ENCODE measurements at places on chromosomes 5 and 9.

- no peak for DNase-seq
Observed at GRCh38 chr9:6590334-6590733, 55.2 kb downstream of the GLDC start.

GRCh38 chr5:175306381-175306780 is 137.6 kb downstream of the DRD1 start:
- DNase-seq: no peak

- DNase-seq: no peak
Observed at GRCh38 chr9:86368871-86369521, 14.8 kb upstream of the TUT7 start.

DNA sequence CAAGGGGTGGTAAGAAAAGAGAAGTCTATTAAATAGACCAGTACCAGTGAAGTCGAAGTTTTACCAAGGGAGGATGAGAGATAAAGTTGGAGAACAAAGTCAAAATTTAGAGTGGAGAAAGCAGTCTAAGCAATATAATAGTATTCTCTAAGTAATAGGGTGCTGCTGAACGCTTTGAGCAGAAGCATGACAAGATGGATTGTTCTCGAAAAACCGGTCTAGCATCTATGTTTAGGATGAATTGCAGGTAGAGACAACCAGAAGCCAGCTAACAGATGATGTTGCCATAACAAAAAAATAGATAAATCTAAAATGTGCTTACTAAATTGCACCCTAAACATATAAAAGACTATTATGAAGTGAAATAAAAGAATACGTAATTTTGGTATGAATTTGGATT is 237.0 kb downstream of the PRELID2 start:
- DNase-seq: no peak

- no peak for DNase-seq
Observed at GRCh38 chr5:132635873-132636272, 22.1 kb upstream of the IL13 start.

DNA sequence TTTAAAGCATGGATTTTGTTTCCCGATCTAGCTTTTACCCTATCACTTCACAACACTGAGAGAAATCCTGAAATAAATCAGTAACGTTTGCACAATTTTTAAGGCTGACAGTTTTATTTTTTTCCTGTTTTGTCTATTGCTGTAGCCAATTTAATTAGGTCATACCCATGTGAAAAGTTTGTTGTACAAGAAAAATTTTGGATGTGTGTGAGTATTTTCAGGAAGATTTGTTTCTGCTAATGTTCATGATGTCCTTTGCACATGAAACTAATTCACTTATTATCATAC is 237.8 kb downstream of the ARRDC3 start:
- no peak for DNase-seq

GRCh38 chr5:1494780-1495524 is 28.8 kb downstream of the LPCAT1 start:
- DNase-seq: no peak

- DNase-seq: no peak
Observed at GRCh38 chr9:115625251-115625650, 507.3 kb upstream of the TNC start.

- DNase-seq: no peak
Observed at GRCh38 chr5:74579215-74579614, 61.3 kb downstream of the ENC1 start.

GRCh38 chr5:147434049-147434448 is 75.8 kb downstream of the DPYSL3 start:
- DNase-seq: no peak

DNA sequence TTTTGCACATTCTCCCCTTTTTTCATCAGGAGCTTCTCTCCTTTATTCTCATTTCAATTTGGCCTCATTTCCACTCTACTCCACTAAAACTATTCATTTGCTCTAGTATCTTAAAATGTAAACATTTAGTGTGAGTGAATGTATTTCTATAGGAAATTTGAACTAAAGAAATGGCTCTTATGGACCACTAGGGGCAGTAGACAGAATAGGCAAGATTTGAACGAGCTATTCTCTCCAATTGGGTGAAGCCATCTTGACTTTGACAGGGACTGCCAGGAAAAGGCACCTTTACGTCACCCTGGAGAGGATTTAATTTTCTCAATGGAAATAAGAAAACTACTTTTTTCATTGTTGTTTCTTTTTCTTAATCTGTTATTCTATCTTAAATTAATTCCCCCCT is 666.3 kb downstream of the DNAH5 start:
- DNase-seq: no peak

DNA sequence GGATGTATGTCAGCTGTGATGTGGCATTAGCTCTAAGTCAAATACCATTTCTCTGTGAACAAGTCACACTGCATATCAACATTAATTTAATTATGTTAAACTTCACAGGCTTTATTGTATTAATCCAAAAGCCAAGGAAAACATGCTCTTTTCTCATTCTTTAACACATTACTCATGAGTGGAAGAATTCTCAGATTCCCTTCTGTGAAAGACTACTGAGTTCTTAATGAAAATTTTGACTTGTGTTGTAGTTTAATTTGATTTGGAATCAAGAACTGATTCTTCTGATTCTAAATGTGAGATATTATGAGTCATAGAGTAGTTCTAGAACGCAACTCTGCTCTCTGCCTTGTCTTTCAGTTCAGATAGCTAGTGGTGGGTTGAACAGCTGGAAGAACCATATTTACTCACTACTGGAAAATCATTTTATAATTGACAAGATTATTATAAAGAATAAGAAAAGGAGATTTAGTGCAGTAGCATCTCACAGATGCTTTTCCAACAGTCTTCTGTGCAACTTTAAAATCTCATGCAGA is 90.6 kb downstream of the VCAN start:
- DNase-seq: no peak

- no peak for DNase-seq
Observed at GRCh38 chr5:38925154-38925925, 79.5 kb downstream of the OSMR start.

DNA sequence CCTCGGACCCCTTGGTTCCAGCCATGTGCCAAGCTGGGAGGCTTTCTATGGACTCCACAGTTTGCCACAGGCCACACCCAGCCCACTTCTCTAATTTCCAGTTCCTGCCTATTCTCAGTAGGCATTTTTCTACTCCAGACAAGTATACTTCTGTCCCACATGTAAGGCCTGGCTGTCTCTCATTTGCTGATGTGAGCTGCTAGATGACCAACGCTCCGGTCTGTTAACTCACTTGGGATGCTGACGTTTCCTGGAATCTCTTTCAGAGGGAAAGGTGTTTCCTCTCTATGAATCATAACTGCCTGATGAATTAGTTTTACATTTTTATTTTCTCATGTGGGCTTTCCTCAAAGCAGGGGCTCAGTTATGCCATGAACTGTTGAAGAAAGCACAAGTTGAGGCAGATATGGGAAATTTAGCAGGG is 36.3 kb downstream of the ERGIC1 start:
- DNase-seq: no peak

Measured in activated naive CD4-positive, alpha-beta T cell (primary cell).